ENCODE measurements at places on chromosomes 1 and 21. TPM values are rescaled to one million over a fixed set of nuclear protein-coding genes. Genes with fewer than 3 reads are reported as not detected.
A peak's percentile ranks its signal among the peaks of the same experiment; 100 is the strongest.

HJV gene
- total RNA-seq, result not detected

SYT6 gene
- total RNA-seq, result not detected

CYP4Z1 gene
- 12.9 TPM for total RNA-seq

SLC5A9 gene
- total RNA-seq, result not detected

PARS2 gene
- total RNA-seq, result 5.7 TPM

LCE2C gene
- total RNA-seq, result not detected

- H3K4me3 ChIP-seq, result no peak overlapping the region
- no peaks in the 10 kb centered on the region for H3K36me3 ChIP-seq
- no peaks in the 10 kb centered on the region for H3K4me1 ChIP-seq
- H3K27ac ChIP-seq, result no peak overlapping the region
Measured at GRCh38 chr1:33764149-33764548, 99.7 kb upstream of the HMGB4 start.

DNA sequence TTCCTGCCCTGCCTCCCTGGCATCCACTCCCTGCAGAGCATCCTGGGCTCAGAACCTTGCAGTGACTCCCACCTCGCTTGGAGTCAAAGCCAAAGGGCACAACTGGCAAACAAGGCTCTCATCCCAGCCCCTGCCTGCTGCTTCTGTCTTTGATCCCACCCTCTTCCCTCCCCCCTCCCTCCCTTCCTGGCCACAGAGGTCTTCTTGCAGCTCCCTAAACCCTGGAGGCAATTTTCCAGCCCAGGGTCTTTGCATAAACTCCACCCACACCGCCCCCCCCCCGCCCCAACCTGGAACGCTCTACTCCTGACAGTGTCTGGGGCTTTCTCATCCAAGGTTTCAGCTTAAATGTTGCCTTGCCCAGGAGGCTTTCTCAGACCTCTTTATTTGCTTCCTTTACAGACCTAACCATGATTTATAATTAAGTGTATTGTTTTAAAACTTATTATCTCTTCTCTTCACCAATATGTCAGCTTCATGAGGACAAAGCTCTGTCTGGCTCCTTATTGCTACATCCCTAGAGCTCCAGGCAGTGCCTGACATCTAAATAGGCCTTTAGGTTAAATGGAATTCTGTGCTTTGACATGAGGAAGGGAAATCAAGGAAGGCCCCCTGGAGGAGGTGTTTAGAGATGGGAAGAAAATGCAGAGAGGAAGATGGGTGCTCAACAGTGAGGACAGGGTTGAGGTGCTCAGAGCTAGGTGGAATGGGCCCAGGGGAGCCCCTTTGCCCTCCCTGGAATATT lies 37.7 kb upstream of the PADI1 start:
- no peaks in the 10 kb centered on the region for H3K36me3 ChIP-seq
- no peaks in the 10 kb centered on the region for H3K4me1 ChIP-seq
- no peak overlapping the region for H3K27ac ChIP-seq

- no peaks in the 10 kb centered on the region for H3K27me3 ChIP-seq
- H3K27ac ChIP-seq, result no peak overlapping the region
- H3K4me3 ChIP-seq, result no peak overlapping the region
- DNase-seq, result no peak
- no peaks in the 10 kb centered on the region for H3K36me3 ChIP-seq
Measured at GRCh38 chr21:42735061-42735460, 81.6 kb downstream of the PDE9A start.

DNA sequence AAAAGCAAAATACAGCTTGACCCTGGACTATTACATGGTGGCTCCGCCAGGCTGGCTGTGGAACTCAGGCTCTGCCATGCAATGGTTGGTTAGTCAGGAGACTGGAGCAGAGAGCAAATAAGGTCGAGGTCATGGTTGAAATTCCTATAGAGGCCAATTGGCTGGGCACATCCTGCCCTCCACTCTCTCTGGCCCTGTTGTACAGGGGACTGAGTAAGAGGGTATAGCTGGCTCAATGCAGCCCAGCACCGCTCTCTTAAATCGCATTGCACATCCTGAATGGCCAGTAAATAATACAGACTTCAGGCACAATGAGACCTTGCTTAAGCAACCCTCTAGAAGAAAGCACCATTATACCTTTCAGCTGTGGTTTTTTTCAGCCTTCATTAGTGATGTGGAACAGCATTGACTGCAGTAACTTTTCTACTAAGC lies 59.3 kb upstream of the PPP2R5A start:
- H3K36me3 ChIP-seq, result no peaks in the 10 kb centered on the region
- peaks cover 14% of the 10 kb centered on the region for H3K4me1 ChIP-seq
- H3K27me3 ChIP-seq, result no peaks in the 10 kb centered on the region
- H3K27ac ChIP-seq, result no peak overlapping the region

DNA sequence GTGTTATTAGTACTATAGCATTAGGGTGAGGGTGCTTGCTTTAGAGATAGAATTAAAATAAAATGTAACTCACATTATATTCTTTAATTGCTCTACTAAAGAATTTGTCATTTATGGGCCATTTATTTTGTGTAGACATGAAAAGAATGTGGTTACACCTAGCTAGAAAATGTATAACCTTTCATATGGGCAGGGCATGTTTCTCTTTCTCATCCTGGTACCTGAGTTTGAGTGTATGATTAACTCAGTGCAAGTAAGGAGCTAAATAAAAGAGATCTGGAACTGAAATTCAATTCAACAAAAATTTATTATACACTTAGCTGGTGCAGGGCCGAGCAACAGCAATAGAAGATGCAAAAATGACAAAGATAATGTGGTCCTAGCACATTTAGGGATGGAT lies 47.4 kb downstream of the MAP3K7CL start:
- no peak overlapping the region for H3K4me3 ChIP-seq
- H3K36me3 ChIP-seq, result no peaks in the 10 kb centered on the region
- H3K4me1 ChIP-seq, result no peaks in the 10 kb centered on the region
- no peaks in the 10 kb centered on the region for H3K27me3 ChIP-seq

- H3K27ac ChIP-seq, result no peak overlapping the region
- no peak overlapping the region for H3K4me3 ChIP-seq
- no peaks in the 10 kb centered on the region for H3K4me1 ChIP-seq
- no peak for DNase-seq
- H3K36me3 ChIP-seq, result no peaks in the 10 kb centered on the region
Measured at GRCh38 chr1:109762821-109763645, 690 bp downstream of the EPS8L3 start.

- peaks cover 27% of the 10 kb centered on the region for H3K36me3 ChIP-seq
- peak overlapping the region; percentile 80 for H3K27ac ChIP-seq
- H3K27me3 ChIP-seq, result no peaks in the 10 kb centered on the region
- no peak overlapping the region for H3K4me3 ChIP-seq
- DNase-seq, result no peak
Measured at GRCh38 chr21:42748620-42749176, 95.3 kb downstream of the PDE9A start.

GRCh38 chr1:22123901-22124404 lies 18.9 kb downstream of the WNT4 start:
- no peak overlapping the region for H3K4me3 ChIP-seq
- H3K4me1 ChIP-seq, result no peaks in the 10 kb centered on the region
- H3K36me3 ChIP-seq, result no peaks in the 10 kb centered on the region
- DNase-seq, result no peak
- H3K27me3 ChIP-seq, result no peaks in the 10 kb centered on the region

- no peaks in the 10 kb centered on the region for H3K36me3 ChIP-seq
- no peaks in the 10 kb centered on the region for H3K27me3 ChIP-seq
- H3K27ac ChIP-seq, result no peak overlapping the region
- no peak overlapping the region for H3K4me3 ChIP-seq
- no peak for DNase-seq
- H3K4me1 ChIP-seq, result no peaks in the 10 kb centered on the region
Measured at GRCh38 chr1:229883504-229884200, 183.4 kb upstream of the GALNT2 start.

GRCh38 chr1:41738475-41738874 lies 180.2 kb downstream of the HIVEP3 start:
- H3K27me3 ChIP-seq, result no peaks in the 10 kb centered on the region
- peaks cover 22% of the 10 kb centered on the region for H3K4me1 ChIP-seq
- no peak for DNase-seq
- H3K27ac ChIP-seq, result peak overlapping the region; percentile 64
- no peaks in the 10 kb centered on the region for H3K36me3 ChIP-seq

DNA sequence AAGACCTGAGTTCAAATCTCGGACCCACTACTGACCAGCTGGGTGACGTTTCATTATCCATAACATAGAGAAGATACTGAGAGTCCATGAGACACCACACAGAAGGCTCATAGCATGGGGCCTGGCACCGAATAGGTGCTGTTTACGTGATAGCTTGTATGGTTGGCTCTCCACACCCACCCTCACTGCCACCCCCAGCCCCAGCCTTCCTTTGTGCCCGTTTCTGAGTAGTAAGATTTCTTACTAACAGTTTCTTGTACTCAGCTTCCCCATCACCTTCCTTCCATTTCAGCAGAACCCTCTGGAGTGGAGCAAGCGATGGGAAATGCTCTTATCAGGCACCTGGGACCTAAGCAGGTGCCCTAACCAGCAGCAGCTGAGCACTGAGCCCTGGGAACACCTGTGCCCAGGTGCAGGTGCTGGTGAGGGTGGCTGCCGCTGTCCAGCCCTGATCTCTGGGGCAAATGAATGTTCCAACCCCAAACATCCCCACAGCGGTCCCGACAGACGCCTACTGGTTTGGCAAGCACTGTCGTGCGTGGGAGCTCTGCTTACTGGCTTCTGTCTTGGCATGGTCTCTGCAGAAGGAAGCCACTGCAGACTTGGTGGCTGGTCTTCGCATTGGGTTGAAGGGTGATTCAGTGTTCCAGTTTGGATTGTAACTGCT lies 225.4 kb downstream of the CAMTA1 start:
- H3K4me1 ChIP-seq, result no peaks in the 10 kb centered on the region
- H3K4me3 ChIP-seq, result no peak overlapping the region
- H3K27me3 ChIP-seq, result no peaks in the 10 kb centered on the region
- H3K36me3 ChIP-seq, result no peaks in the 10 kb centered on the region

DNA sequence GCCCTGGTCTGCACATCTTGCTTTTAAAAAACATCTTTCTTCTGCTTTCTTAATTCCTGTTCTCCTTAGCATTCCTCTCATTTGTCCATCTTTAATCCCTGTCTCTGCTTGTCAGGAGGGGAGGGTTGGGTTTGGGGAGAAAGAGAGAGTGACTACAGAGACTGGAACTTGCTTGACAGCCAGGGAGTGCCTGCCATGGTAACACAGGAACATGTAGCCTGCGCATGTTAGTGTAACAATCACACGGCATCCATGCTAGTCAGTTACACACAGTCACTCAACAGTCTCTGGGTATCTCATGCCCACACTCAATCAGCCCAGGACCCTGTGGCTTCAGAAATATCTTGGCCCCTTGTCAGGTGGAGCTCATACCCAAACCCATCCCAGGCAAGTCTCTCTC lies 818 bp upstream of the TFAP2E start:
- no peaks in the 10 kb centered on the region for H3K27me3 ChIP-seq
- H3K27ac ChIP-seq, result no peak overlapping the region
- DNase-seq, result no peak
- H3K4me1 ChIP-seq, result peaks cover 27% of the 10 kb centered on the region
- no peaks in the 10 kb centered on the region for H3K36me3 ChIP-seq

GRCh38 chr1:23288201-23288600 lies 55.9 kb downstream of the HNRNPR start:
- DNase-seq, result no peak
- no peak overlapping the region for H3K27ac ChIP-seq
- no peaks in the 10 kb centered on the region for H3K36me3 ChIP-seq

DNA sequence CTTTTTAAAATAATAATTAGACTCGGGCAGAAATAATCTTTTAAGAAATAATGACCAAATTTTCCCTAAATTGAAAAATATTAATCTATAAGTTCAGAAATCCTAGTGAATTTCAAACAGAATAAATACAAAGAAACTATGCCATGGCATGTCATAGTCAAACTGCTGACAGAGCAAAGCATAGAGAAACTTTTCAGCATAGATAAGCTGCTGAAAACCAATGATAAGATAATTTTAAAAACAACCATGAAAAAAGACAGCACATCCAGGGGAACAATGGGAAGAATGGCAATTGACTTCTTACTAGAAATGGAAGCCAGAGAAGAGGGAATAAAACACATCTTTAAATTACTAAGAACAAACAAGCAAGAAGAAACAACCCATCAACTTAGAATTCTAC lies 19.8 kb downstream of the CD1D start:
- H3K27ac ChIP-seq, result no peak overlapping the region
- peaks cover 6% of the 10 kb centered on the region for H3K4me1 ChIP-seq
- H3K36me3 ChIP-seq, result no peaks in the 10 kb centered on the region
- no peak overlapping the region for H3K4me3 ChIP-seq

DNA sequence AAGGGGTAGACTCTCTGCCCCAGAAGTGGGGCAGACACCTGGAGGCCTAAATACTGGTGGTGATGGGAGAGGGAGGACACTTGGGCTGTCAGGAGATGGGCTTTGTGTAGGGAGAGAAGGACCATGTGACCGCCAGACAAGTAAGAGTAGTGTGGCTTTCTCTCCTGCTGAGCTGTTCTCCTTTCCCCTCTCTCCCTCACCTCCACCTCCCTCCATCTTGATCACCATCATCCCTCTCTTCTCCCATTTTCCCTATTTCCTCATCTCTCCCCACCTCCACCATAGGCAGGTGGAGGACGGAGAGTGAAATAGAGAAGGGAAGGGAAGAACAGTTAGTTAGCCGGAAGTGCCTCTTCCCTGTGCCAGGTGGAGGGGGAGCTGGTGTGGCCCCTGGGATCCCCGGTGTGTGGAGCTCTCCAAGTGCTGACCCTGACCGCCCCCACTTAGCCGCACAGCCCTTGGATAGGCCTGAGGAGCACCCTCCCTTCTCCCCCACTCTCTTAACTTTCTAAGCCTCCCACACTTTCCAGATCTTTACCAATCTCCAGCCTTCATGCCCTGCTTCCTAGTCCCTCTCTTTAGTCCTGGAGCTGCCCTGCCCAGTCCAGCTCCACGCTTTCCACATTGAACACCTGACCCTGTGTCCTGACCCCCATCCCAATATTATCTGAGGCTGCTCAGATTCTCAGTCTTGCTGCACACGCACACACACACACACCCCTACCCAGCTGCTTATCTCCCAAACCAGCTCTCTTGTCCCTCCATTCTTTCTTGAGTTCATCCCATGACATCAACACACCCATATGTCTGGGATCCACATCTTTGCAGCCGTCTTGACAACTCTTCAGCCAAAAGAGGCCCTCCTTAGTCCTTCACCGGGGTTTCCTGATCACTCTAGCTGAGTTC lies 1.5 kb downstream of the CELF3 start:
- DNase-seq, result no peak
- no peak overlapping the region for H3K4me3 ChIP-seq
- peaks cover 2% of the 10 kb centered on the region for H3K4me1 ChIP-seq
- H3K36me3 ChIP-seq, result no peaks in the 10 kb centered on the region

- peak overlapping the region; percentile 99 for H3K27ac ChIP-seq
- no peaks in the 10 kb centered on the region for H3K36me3 ChIP-seq
- H3K4me1 ChIP-seq, result peaks cover 7% of the 10 kb centered on the region
Measured at GRCh38 chr1:93847811-93848288, 31.2 kb downstream of the DNTTIP2 start.
